ENCODE measurements at places on chromosomes 3 and 15.

- DNase-seq = no peak
These were observed 178.1 kb downstream of the LPP start for GRCh38 chr3:188332085-188332484.

- no peak for DNase-seq
These were observed 326.0 kb upstream of the SGO1 start for GRCh38 chr3:20511863-20512505.

GRCh38 chr3:47890828-47891612 lies 88.1 kb downstream of the DHX30 start:
- no peak for DNase-seq

DNA sequence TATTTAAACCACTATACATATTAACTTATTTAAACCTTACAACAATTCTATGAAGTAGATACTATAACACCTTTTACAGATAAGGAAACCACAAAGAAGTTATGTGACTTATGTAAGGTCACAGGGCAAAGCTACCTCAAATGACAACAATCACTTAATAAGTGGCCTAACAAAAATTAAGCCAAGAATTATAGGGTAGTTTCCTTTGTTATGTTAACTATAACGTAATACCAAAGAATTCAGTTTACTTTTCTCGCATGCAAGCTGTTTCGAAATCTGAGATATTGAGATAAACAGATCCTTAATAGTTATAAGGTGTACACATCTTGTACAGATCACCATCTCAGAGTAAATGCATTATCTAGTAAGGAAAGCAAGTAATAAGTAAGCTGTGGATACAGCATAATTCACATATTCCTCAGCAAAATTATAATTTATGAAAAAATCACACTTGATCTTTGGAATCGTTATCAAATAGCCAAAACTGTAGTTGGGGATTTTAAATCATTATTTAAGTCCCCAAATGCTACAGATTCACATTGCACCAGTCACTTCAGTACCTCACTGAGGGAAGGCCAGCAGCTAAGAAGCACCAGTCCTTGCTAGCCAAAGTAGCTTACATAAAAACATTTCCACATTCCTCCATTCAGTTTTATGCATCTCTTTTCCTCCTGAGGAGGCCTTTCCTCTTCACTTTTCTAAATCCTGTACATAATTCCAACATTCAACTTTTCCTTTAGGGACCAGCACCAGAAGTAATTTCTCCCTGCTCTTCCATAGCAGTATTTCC lies 226.8 kb downstream of the TBC1D5 start:
- no peak for DNase-seq

DNA sequence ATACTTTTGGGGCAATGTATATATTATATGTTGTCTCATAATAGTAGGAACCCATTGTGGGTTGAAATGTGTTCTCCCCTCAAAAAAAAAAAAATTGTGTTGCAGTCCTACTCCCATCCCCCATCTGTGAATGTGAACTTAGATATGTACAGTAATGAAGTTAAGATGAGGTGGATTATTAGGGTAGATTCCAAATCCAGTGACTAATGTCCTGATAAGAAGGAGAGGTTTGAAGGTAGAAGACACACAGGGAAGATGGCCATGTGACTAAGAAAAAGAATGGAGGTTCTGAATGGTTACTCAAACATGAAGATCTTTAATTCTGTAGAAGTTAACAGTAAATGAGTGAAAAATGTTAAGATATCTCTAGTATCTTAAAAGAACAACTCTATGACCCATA lies 3.0 kb upstream of the ATOSA start:
- no peak for DNase-seq

DNA sequence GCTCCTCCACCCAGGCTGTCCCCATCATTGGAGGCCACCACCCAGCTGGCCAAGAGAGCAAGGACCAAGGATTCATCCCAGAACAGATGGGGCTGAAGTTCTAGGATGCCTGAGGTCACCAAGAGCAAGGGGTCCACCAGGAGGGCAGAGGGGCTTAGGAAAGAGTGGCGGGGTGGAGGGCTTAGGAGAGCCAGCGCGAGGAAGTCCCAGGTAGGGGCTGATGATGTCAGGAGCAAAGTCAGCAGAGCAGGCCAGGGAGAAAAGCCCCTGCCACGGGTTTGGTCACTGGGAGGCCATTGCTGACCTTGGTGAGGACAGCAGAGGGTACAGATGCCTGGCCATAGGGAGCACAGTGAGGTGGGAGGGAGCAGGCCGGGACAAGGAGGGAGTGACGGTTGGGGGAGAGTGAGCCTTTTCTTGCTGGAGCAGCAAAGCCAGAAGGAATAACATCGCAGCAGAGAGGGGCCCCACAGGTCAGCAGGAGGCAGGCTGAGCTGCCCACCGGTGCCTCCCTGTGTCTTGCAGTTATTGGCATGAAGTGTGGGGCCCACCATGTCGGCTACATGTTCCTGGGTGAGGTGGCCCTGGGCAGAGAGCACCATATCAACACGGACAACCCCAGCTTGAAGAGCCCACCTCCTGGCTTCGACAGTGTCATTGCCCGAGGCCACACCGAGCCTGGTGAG lies 5.2 kb downstream of the PARP3 start:
- no peak for DNase-seq

DNA sequence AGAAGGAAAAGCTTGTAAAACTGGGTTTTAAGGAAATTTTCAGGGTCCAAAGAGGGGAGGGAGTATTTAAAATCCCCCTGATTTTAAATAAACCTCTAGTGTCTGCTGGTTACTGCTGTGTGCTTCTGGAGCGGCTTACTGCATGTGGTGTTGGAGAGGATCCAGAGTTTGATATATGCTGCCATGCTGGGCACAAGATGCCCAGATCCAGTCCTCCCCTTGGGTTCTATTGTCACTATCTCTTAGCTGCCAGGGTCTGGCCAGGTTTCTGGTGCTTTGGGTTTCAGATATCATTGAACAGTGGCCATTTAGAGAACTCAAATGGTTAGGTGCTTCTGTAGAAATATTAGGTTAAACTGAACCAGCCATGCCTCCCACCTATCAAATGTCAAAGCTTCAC lies 27.5 kb downstream of the MINAR1 start:
- no peak for DNase-seq

DNA sequence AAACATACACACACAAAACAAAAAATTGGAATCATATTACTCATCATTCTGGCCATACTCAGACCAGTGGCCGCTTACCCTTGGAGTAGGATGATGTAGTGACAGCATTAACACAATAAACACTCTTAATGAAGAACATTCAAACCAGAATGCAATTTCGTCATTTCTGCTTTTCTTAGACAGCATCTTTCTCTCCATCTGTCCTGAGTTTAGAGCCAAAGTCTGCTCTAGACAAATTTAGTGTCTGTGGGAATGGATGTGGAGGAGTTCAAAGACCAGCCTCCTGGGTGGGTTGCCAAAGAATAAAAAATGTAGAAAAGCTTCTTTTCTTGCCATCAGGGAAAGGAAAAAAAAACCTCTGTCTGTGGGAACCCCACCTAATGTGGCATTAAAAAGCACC lies 212.4 kb upstream of the POU1F1 start:
- no peak for DNase-seq

GRCh38 chr3:139470199-139470598 lies 6.1 kb downstream of the RBP2 start:
- DNase-seq = no peak

- no peak for DNase-seq
These were observed 337.2 kb downstream of the VGLL3 start for GRCh38 chr3:86653661-86654205.

DNA sequence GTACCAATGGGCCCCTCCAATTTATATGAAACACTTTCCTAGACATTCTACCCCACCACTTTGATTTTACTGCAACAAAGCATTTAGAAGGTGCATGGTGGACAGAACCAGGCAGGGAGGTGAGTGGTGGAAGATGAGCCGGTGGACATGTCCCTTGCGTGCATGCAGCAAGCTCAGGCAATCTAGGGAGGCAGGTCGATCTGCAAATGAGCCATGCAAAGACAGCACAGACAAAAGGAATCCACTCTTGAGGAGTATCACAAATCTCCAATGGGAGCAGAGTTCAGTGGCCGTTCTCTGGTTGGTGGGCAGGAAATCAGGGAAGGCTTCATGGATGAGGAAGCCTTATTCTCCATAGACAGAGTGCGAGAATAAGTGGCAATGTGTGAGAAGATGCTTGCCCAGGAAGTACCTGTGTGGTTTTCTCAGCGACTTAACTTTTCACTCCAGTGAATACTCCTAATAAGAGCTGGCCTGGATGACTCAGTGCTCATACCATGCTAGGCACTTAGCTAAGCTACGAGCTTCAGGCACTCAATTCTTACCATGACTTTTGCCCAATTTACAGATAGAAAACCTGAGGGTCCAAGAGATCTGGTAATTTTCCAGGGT lies 152.5 kb downstream of the FOXP1 start:
- no peak for DNase-seq

DNA sequence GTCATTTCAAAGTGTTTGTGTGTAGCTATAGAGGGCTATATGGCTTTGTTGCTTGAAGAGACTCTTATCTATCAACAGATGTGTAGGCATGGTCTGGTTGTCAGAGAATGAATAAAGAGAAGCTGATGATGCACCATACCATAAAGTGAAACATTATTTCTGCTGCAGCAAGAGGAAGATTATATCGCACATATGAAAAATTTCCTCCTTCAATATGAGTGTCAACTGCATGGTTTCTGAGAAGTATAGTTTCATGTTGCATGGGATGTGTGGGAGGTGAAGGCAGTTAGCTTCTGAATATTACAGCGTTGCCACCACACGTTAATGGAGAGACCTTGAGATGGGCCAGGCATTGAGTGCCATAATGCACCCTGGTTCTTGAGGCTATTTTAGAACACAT lies 217.9 kb downstream of the SATB1 start:
- DNase-seq = no peak

Data from lower leg skin (tissue), 4 donors.